ENCODE measurements at places on chromosomes 13 and 19.

- DNase-seq = no peak
These were observed 447 bp downstream of the RBM42 start for GRCh38 chr19:35629332-35629633.

DNA sequence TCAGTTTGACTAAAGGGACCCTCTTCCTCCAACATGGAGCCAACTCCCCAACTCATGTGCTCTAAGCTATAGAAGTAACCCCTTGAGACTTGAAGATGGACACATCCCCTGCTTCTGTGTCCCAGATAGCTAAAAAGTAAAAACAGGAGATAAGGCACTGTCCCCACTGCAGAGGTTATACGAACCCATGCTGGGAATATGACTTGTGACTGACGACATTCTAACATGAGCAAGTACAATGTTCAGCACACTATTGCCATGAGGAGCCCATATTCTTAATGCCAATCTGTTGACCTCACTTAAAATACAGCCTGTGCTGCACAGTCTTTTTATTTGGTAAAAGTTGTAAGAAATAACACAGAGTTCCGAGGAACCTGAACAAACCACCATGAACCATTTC lies 71.4 kb downstream of the ABCC4 start:
- DNase-seq = no peak

- DNase-seq = no peak
These were observed 6.9 kb downstream of the ARHGEF7 start for GRCh38 chr13:111122056-111122455.

- DNase-seq = no peak
These were observed 29.7 kb upstream of the ZNF681 start for GRCh38 chr19:23788411-23788810.

DNA sequence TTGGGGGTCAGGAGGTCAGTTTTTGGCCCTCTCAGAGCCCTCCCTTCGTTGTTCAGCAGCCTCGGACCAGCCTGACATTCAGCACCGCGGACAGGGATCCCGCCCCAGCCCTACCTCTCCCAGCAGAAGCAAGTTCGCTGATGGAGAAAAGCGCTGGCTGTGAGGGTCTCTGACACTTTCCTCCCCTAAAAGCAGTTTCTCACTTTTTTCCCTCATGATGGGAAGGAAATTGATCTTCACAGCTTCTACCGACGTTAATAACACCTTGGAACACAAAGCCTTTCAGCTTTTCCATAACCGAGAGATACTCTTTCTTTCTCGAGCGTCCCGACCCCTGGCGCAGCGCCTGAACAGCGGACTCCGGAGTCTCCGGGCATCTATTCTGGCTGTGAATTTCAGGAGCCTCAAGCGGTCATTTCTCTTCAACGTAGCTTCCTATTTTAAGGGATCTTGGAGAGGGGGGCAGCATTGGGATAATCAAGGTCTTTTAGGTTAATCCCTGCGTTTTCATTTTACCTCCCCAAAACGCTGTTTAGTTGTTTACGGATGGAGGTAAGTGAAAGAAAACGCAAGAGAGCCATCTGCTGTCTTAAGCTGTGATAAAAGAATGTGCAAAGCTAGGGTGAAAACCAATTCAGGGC lies 467.2 kb downstream of the ITGBL1 start:
- no peak for DNase-seq

Data from stimulated activated CD4-positive, alpha-beta T cell treated with anti-CD3 and anti-CD28 coated beads, Interleukin-1b, Interleukin-23, amount 100 ng/mL, for 48 hours (primary cell).